Activated naive CD4-positive, alpha-beta T cell treated with Interleukin-2 at 50 U/mL for 16 hours (primary cell): ENCODE measurements at places on chromosomes 2 and 18.

DNA sequence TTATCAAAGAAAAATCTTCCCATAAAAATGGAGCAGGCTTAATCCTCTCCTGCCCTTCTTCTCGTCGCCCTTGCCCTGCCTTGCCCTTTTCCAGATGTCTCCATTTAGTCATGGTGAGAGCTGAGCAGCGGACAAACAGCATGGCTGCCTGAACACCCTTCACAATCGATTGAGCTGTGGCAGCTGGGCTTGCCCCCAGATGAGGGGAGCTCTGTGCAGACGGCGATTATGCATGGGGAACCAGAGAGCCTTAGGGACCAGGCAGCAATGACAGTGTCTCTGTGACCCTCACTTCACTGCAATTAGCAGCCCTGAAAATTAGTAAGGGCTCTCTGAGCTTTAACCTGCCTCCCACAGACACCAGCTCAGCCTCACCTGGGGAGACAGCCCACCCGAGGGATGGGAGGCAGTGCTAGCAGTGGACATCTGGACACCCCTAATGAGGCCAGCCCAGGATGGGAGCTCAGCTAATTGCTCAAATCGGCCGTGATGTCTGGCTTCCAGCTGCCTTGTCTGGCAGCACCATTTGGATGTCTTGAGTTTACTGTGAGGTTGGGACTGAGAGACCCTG, 365.7 kb downstream of the TNS1 start:
- DNase-seq: no peak

- DNase-seq: no peak
Measured at GRCh38 chr2:226894752-226895151, 58.9 kb downstream of the RHBDD1 start.

GRCh38 chr2:207619764-207620203, 5.4 kb downstream of the METTL21A start:
- no peak for DNase-seq

DNA sequence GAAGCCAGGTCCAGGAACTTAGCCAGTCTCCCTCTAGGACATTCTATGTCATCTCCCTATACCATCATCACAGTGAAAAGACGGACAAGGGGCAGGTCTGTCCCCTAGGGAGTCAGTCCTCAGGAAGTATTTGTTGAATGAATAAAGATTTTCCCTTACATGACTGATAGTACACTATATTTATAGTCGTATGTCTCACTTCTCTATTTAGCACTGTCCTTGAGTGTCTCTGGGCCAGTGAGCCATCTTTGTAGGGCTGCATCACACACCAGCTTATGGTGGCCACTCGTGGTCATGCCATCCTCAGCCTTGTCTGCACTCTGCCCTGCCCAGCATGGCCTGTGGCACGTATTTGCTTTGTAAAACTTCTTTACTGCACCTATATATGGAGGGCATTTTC, 25.8 kb downstream of the PTPN18 start:
- no peak for DNase-seq

DNA sequence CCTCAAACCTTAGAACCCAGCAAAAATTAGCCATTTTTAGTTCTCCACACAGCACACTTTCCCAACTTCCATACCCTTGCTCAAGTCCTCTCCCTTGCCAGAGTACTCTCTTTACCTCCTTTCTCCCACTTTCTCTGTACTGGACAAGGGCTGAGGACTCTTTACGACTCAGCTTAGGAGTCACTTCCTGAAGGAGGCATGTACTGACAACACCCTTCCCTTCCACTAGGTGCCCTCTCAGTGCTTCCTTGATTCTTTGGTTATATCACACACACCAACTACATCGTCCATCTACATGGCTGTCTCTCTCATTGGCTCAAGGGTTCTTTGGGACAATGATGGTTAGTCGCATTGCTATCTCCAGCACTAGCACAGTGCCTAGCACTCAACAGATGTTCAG, 5.2 kb upstream of the C18orf63 start:
- no peak for DNase-seq

DNA sequence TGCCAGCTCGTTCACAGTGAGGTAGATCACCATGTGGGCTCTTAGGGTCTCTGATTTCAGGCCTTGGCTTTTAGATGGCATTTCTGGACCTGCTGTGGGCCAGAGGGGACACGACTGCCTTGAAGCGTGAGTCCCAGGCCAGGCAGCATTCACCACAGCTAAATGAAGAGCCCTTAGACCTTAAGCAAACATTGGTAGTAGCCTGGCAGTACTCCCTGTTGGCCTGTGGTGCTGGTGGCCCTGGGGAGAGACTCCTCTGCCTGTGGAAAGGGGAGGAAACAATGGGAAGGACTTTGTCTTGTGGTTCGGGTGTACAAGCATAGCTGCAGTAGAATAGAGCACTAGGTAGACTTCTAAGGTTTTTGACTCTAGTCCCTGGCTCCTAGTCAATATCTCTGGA, 456.0 kb upstream of the DCC start:
- no peak for DNase-seq

- DNase-seq: peak; percentile 14
Measured at GRCh38 chr2:216082117-216082711, 495 bp downstream of the TMEM169 start.

DNA sequence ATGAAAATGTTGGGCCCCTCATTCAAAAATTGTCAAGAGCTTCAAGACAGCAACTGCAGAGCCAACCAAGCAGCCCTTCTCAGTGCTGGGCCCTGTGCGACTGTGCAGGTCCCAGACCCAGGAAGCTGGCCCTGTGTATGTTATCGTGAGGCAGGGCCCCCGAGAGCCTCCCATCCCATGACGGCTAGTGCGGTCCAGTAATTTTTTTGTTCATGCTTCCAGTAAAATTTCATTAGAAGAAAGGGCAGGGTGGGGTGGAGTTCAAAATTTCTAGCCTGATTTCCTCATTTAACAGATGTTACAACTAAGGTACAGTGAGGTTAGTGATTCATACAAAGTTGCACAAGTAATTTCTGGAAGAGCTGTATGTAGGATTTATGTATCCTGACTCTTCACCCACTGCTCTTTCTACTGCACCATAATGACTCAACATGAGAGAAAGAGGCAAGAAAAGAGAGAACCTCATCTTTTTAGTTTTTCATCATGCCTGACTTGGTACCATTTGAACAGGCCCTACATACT, 105.5 kb downstream of the ZEB2 start:
- DNase-seq: peak; percentile 19

DNA sequence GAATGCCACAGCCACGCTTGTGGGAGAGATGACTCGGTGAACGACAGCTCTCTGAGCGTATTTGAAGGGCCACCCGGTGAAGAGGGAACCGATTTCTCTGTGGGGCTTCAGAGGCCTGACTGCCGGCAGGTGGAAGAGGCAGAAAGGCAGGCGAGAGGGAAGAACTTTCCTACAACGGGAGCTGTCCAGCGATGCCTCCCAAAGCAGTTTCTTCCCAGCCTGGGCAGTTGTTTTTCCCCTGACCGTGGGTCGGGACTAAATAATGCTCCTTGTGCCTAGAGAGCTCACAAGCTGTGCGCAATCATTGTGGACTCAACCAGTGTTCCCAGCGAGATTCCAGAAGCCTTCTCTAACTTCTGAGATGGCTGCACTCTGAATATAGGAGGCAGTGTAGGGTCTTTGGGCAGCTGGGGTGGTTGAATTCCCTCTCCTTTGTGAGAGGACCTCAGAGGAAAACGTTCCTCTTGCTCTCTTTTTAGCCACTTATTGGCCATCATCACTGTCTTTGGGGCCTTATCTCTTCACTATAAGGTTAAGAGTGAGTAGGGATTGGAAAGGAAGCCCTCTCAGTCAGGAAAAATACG, 710 bp downstream of the SEC11C start:
- DNase-seq: no peak

DNA sequence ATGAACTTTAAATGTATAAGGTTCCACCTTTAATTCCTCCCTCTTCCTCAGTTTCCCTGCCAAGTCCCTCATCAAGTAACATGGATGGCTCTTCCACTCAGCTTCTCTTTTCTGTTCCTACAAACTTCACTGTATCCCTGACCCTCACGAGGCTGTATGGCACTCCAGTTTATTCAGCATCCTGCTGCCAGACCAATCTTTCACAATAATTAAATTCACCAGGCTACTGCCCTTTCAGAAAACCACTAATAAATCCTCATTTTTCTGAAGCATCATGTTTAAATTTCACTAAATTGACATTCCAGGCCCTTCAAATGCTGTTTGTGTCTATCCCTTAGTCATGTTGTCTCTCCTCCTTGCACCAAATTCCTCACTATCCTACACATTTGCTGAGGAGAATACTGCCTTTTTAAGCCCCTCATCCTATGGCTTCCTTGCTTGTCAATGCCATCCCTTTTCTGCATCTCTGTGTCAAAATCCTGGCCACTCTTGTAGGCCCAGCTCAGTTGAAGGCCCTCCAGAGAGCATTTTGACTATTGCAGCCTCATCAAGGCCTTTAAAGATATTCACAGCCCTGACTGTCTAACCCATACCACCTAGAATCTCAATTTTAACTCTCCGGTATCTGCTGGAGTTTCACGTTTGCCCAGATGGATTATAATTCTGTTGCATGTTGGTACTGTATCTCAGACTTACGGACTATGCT, 22.8 kb upstream of the ASNSD1 start:
- no peak for DNase-seq

GRCh38 chr18:54822872-54823845, 5.1 kb upstream of the RAB27B start:
- DNase-seq: no peak

GRCh38 chr2:144366825-144367429, 153.0 kb downstream of the ZEB2 start:
- DNase-seq: no peak

DNA sequence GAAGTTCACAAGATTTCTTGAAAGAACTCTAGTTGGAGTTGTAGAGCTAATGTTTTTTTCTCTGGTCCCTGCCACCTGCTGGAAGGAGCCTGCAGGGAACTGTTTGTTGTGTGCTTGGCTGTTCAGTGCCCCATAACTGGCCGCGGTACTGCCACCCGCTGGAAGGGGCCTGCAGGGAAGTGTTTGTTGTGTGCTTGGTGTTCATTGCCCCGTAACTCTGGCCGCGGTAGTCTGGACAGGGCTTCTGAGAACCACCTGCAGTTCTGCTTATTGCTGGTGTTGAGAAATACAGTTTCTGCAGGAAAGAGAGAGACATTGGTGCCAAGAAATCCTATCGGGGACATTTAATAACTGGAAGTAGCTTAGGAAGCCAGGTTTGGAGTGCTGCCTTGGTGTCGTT, 58.1 kb downstream of the AGAP1 start:
- no peak for DNase-seq

GRCh38 chr2:134845719-134846118, 7.3 kb downstream of the ACMSD start:
- DNase-seq: no peak

DNA sequence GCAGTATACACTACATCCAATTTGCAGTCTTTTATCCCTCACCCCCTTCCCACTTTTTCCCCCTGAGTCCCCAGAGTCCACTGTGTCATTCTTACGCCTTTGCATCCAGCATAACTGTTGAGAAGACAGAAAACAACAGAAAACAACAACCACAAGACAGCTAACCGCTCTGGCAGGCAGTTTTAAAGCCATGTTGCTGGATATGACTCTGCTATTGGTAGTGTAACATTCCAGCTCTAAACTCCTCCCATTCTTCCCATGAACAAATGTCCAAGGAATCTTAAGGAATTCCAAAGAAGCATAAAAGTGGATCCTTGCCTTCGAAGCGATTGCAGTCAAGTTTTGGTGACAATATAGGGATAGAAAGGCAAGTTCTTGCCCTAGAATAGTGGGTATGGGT, 599.1 kb downstream of the NYAP2 start:
- DNase-seq: no peak

GRCh38 chr2:165892526-165892925, 61.0 kb downstream of the TTC21B start:
- DNase-seq: no peak

GRCh38 chr2:65420712-65421431, 11.5 kb downstream of the SPRED2 start:
- DNase-seq: no peak

DNA sequence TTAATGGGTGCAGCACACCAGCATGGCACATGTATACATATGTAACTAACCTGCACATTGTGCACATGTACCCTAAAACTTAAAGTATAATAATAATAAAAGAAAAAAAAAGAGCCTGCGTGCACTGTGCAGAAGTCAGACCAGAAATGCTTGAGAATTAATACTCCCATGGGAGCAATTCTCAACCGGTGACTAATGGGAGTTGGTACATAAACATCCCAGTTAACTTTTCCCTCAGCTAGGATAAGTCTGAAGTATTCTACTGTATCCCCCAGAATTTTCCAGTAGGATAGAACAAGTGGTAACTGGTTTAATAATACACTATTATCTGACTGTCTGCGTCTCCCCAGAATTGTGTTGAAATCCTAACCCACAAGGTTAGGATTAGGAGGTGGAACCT, 113.6 kb upstream of the COL5A2 start:
- DNase-seq: no peak

DNA sequence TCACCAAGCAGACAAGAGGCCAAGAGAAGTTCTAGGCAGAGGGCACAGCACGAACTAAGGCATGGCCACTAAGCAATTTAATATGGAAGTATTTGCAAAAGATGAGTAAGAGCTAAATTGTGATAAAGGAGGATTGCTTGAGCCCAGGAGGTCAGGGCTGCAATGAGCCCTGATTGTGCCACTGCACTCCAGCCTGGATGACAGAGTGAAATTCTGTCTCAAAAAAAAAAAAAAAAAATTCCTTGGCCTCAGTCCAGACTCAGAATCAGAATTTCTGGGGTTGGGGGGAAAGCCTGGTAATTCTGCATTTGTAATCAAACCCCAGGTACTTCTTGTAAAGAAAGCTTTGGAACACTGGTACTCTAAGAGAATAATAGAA, 46.8 kb upstream of the RTN4 start:
- DNase-seq: no peak

DNA sequence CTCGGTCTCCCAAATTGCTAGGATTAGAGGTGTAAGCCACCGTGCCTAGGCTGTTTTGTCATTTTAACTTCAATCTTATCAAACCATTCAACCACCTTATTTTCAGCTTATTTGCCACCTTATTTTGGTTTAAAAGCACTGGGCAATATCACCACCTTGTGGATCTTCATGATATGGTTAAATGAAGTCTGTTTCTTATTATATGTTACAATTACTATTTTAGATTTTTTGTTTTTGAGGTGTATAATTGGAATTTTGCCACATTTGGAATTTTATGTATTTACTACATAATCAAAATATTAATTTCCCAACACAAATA, 43.8 kb upstream of the SCN9A start:
- no peak for DNase-seq

DNA sequence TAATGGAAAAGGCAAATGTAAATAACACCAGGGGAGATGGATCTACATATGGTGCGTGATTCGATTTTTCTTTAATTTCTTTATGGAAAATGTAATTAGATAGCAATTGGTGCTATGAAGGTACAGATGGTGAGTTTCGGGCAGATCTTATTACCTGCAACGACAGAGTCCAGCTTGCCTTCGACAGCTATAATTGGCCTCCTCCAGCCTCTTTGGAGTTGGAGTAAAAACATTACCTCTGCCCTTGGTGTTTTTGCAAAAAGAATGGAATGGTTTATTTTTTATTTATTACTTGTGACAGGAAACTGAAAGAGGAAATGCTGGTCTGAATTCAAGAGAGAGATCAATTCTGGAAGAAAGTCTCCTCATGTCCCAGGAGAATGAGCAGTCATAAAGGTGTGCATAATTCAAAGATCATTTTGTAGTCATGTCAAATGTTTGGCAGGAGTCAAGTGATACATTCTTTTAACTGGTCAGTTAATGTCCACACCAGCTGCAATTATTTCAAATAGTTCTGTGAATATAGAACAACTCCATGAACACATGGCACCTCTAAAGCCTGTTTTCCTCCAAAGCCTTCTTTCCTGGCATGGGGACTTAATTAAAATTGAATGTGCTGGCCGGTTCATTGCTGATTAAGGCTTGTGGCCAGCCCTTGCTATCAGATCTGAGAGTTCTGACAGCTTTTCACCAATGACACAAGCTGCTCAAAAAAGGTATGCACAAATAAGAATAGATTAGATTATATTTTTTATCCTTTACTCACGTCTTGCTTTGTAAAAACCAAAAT, 46.9 kb upstream of the KCNH7 start:
- DNase-seq: no peak
